ENCODE measurements at places on chromosomes 13 and 19.

- DNase-seq: no peak
Observed at GRCh38 chr19:54164369-54165068, 5.0 kb upstream of the LENG1 start.

- no peak for DNase-seq
Observed at GRCh38 chr19:2721570-2722540, 683 bp upstream of the DIRAS1 start.

GRCh38 chr13:94454906-94455305, 24.6 kb downstream of the DCT start:
- no peak for DNase-seq

DNA sequence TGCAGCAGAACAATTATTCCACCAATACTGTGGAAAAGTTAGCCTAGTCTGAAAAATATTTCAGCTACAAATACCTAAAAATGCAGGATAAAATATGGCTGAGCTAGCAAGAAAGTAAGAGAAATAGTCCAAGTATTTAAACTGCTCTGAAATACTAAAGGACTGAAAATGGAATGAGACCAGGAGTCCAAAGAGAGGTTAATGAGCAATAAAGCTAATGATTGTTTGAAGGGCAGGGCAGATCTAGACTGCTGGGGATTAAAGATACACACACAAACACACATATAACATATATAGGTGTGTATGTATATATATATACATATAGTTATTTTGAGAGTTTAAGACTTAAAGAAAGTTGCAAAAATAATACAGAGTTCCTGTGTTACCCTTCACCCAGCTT, 2.6 kb upstream of the CDADC1 start:
- DNase-seq: no peak

DNA sequence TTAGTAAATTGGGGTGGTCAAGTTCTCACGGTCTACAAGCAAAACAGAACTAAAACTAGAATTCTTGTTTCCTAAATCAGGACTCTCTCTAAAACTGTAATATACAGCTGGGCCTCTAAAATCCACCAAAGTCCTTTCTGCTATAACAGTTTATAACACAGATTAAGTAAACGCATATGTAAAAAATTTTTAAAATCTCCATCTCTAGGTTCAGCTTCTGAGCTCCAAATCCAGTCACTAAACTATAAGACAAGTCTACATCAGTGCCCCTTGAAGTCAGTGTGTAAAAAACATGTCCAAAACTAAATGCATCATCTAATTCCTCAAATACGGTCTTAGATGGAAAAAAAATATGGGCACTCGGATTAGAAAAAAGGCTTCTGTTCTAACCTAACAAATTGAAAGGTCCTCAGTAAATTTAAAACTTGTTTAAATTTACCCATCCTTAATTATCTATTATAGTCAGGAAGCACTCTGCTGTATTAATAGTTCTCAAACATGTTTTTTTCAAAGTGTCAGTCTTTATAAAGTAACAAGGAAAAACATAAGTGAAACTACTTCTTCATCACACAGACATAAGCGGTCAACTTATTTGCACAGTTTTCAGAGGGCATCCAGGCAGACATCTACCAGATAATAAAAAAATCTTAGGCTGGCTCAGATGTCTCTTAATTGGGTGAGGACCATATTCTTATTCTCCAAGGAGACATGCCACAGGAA, 33.6 kb downstream of the ELF1 start:
- DNase-seq: no peak

- DNase-seq: no peak
Observed at GRCh38 chr13:89029062-89029461, 1357.9 kb downstream of the SLITRK5 start.

- no peak for DNase-seq
Observed at GRCh38 chr13:34139660-34140227, 321.8 kb downstream of the RFC3 start.

GRCh38 chr19:57105976-57106721, 13.6 kb upstream of the USP29 start:
- no peak for DNase-seq

GRCh38 chr19:4338441-4339355, at the start of gene STAP2:
TSS of gene STAP2 (minus strand) at chr19:4338827. CDS start at chr19:4338753, 74 bp downstream.
- DNase-seq: no peak

- no peak for DNase-seq
Observed at GRCh38 chr13:101985321-101985720, 416.5 kb downstream of the FGF14 start.

GRCh38 chr19:53907193-53907581, 1.9 kb upstream of the CACNG7 start:
- DNase-seq: no peak

DNA sequence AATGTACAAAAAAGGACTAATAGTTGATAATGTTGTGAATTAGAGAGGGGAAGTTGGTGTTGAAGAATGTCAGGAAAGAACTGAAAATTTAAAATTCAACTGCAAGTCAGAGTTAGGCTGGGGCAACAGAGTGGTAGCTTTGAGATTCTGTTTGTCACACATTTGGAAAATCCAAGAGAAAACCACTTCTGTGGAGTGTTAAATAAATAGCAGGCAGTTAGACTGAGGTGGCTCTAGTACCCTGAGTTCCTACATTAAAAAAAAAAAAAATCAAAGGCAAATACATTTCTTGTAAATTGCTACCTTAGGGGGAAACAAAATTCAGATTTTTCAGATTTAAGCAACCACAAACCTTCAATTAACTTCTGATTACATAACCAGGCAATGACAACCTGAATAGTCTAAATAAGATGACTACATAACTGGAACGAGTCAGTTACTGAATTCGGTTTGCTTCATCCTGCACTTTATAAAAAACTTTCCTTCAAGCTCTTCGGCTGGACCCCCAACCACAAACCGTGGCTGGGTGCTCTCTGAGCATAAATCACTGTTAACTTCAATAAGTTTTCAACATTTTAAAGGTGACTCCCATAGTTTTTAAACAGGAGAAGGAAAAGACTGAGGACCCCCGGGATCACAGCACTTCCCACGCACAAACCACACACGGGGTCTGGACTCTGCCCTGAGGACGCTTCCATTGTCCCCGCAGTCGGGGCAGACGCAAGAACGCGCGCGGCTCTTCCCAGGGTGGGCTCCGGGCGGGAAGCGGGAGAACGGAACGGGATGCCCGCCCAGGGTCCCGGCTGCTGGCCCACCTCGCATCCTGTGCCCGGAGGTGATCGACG, 725 bp downstream of the ZNF682 start:
- no peak for DNase-seq

- no peak for DNase-seq
Observed at GRCh38 chr13:97999653-98000052, 46.2 kb downstream of the IPO5 start.

- DNase-seq: no peak
Observed at GRCh38 chr13:101065329-101065728, 351.0 kb downstream of the NALCN start.

- DNase-seq: no peak
Observed at GRCh38 chr19:46488551-46488950, 7.1 kb downstream of the PNMA8B start.

DNA sequence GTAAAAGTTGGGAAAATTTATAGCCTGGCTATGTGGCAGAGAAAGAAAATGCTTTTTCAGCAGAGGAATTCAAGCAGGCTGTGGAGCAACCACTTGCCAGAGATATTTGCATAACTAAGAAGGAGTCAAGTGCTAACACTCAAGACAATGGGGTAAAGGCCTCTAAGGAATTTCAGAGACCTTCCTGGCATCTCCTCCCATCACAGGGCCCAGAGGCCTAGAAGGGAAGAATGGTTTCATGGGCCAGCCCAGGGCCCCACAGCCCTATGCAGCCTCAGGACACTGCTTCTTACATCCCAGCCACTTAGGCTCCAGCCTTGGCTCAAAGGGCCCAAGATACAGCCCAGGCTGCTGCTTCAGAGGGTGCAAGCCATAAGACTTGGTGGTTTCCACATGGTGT, 14.3 kb downstream of the SLC15A1 start:
- DNase-seq: no peak

DNA sequence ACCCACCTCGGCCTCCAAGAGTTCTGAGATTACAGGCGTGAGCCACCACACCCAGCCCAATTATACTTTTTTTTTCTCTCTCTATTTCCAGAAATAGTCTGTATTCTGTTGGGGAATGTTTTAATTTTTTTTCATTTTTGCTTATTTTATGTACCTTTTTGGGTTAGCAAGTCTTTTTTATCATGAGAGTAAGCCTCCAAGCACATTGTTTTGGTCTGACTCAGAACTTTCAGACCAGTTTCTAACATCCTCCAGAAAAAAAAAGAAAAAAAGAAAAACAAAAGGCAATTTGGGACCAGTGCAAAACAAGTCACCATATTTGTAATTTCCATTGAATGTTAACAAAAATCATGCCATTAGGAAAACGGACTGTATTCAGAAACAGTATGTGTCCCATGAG, 1465.5 kb downstream of the SLITRK5 start:
- no peak for DNase-seq

GRCh38 chr19:21322528-21322927, 6.7 kb downstream of the ZNF708 start:
- no peak for DNase-seq

- DNase-seq: no peak
Observed at GRCh38 chr13:80083081-80083852, 257.7 kb downstream of the SPRY2 start.

Measured in D721Med (cell line).